Natural killer cell (primary cell): ENCODE measurements at places on chromosomes 1 and 21. TPM values are rescaled to one million over a fixed set of nuclear protein-coding genes. Genes with fewer than 3 reads are reported as not detected.
A peak's percentile ranks its signal among the peaks of the same experiment; 100 is the strongest.

The AGTRAP gene
- total RNA-seq, result 104 TPM

The TPTE gene
- total RNA-seq, result not detected

The TRIM58 gene
- 0.50 TPM for total RNA-seq

- no peak for DNase-seq
These were observed 122.3 kb upstream of the TMPRSS2 start for GRCh38 chr21:41630249-41630648.

GRCh38 chr1:36652586-36652985 is 169.9 kb upstream of the CSF3R start:
- no peak for DNase-seq

DNA sequence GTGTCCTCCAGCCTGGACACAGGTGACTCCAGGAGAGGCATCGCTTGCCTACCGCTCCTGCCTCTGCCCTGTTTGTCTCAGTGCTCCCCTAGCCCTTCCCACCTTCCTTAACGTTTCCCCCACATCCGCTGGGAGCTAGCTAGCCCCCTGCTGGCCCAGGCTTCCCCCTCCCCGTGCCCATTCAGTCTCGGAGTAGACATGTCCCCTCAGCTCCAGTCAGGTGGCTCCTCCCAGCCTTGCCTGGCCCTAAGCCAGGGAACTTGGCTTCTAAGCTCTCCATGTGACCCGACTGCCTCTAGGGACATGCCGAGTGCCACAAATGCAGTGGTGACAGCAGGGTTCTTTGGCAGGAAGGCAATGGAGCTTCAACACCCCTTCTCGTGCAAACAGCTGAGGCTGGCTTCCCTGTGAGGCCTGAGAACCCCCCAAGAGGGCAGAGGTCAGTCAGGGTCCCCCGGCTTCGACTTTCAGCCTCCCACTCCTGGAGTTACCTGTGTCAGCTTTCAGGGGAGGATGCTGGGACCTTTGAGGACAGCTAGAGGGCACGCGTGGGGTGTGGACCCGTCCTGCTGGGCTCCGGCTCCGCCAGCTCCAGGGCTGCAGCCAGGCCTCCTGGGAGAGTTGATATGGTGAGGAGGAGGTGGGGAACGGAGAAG is 16.2 kb downstream of the DRAXIN start:
- DNase-seq, result no peak

- DNase-seq, result no peak
These were observed 49.7 kb downstream of the MYSM1 start for GRCh38 chr1:58650141-58650540.

GRCh38 chr1:156445789-156446263 is 54.7 kb downstream of the MEF2D start:
- peak; percentile 71 for DNase-seq

DNA sequence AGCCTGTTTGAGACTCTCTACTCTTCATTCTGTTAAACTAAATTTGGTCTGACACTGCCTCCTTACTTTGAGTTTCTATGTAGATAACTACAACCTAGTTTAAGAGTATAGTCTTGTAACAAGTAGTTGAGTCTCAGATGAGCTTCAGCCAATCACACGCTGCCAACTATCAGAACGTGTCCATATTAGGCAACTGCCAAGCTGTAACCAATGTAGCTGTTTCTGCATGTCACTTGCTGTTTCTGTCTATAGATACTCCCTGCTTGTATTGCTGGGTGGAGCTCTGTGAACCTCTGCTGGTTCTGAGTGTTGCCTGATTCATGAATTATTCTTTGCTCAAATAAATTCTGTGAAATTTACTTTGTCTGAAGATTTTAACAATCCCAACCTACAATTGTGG is 452.6 kb upstream of the NR5A2 start:
- no peak for DNase-seq

- DNase-seq, result no peak
These were observed 390.9 kb upstream of the ADGRL2 start for GRCh38 chr1:81409780-81410274.

DNA sequence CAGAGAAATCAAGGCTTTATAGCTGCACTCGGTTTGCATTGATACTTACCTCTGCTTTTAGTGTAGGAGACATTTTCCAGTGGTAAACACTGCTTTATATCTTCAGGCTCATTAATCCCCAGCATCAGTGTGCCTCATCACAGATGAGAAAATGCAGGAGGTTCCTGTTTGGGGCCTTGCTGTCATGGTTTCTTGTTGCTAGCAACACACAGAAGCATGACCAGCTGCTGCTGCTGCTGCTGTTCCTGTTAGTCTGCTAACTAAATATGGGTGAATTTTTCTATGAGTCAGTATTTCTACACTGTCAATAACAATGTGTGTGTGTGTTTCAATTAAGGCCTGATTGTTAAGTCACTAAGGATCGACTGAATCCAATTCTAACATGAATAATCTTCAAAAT is 85.8 kb upstream of the RGS1 start:
- peak; percentile 26 for DNase-seq

GRCh38 chr1:240687820-240688219 is 75.9 kb upstream of the GREM2 start:
- peak; percentile 27 for DNase-seq
